Stimulated activated naive CD4-positive, alpha-beta T cell treated with Interleukin-2 at 50 U/mL for 16 hours (primary cell): ENCODE measurements at places on chromosomes 13 and 19.

DNA sequence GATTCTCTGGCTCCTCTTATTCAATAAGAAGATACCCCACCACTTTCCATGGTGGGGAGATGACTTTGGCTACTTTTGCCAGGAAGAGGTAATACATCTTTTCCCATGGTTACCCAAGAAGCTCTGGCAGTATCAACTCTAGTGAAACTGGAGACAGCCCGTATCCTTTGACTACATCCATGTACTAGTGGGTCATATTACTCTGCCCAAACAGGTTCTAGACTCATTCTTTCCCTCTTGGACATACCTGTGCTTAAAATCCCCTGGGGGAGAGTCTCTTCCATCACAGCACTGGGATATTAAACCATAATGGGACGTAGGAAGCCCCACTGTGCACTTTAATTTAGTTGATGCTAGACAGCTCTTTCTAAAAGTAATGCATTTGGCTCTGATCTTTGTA is 144.7 kb upstream of the KLF12 start:
- no peak for DNase-seq

DNA sequence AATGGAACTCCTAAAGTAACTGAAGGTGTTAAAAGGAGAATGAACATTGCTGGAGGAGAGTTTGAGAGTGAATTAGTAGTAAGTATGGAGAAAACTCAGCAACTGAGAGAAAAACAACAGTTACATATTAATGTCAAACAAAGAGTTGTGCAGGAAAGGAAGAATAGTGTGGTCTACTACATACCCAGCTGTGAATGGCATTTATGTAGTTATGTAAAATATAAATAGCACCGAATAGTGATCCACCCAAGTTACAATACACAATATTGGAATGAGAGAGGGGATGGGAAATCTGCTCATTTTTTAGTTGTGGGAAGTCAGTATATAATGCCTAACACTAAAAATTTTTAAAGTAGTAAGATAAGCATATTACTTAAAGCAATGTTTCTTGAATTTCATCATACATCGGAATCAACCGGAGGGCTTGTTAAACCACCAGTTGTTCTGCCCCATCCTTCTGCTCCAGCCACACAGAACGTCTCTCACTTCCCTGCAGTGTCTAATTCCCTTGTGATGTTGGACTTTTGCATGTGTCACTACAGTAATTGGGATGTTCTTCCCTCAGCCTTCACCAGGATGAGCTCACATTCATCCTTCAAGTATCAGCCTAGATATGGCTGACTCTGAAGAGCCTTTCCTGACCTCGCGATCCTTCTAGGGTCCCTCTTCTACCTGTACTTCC is 11.5 kb downstream of the CCDC70 start:
- no peak for DNase-seq

DNA sequence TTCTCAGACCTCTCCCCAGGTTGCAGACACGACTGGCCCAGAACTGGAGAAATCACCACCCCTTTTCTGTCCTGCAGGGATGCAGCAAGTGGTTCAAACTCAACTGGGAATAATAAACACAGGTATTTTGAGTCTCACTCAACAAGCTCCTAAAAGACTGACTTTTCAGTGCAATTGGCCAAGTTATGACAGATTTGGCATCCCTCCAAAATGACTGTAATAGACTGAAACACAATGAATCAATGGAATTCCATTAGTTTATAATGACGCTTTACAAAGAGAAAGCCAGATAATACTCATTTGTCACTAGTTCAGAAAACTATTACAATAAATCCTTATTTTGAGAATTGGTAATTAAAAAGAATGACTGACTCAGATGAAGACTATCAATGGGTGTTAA is 38.1 kb downstream of the MIPEP start:
- no peak for DNase-seq

DNA sequence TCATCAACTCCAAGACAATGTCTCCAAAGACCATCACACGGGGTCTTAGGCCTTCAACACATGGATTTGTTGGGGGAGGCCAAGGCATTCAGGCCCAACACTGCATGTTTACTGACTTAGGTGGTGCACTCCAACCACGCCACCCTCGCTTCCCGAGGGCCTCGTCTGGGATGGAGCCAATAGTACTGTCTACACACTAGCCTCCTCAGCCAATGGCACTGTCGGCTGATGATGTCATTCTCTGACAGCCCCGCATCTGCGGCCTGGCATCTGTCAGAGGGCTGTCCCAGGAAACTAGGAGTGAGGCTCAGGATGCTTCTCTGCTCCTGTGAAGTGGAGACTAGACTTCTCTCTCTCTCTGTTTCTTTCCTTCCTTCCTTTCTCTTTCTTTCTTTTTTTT is 96.6 kb downstream of the TEX26 start:
- DNase-seq: no peak

DNA sequence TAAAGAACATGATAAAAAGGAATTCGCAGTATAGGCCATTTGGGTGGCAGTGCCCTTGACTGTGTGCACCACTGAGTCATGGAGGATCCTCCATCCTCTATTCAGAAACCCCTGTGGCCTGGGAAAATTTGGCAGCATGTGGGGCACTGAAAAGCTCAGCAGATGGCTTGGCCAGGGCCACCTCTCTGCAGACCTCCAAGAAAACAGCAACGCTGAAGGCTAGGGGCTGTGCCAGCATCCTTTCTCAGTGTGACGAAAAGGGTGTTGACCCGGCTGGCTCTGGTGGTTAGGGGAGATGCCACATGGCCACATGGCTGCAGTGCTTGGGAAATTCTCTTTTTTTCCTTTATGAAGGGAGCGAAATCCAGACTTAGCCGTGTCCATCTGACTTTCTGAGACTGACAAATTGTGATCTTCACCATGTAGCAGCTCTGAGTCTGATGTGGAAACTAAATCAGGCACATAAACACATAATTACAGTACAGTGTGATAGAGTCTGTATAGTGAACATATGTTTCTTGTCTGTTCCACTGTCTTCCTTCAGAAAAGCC is 178.0 kb downstream of the KCTD12 start:
- DNase-seq: no peak

- no peak for DNase-seq
Observed at GRCh38 chr13:51331354-51331861, 8.1 kb upstream of the SERPINE3 start.

GRCh38 chr13:98420554-98421175 is 156.2 kb downstream of the STK24 start:
- DNase-seq: no peak
